Suprapubic skin (tissue), 4 donors: ENCODE measurements at places on chromosomes 3 and 15. TPM values are rescaled to one million over a fixed set of nuclear protein-coding genes. Genes with fewer than 3 reads are reported as not detected.

DNA sequence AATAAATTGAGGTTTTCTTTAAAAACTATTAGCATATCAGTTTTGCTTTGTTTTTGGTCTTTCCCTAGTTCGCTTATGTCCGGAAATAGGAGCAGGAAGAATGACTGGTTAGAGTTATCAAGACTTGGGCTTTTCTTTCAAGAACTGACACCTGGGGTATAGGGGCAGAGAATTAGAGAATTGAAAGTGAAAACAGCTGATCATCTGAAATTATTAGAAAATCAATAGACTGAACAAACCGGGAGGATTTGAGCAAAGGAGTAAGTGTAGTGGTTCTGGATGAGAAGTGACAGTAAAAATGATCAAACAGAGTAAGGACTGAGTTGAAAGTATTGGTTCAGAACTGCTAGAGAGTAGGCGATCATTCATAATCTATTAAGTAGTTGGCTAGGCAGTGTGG, 6.0 kb downstream of the MINDY2 start:
- DNase-seq = no peak
- H3K4me1 ChIP-seq = peaks cover 29% of the 10 kb centered on the region
- no peak overlapping the region for H3K27ac ChIP-seq
- no peak overlapping the region for H3K4me3 ChIP-seq

Gene LRRC2
- total RNA-seq = 0.83 TPM

GRCh38 chr3:45972534-45973402, 22.9 kb downstream of the FYCO1 start:
- no peak overlapping the region for H3K27ac ChIP-seq
- peaks cover 14% of the 10 kb centered on the region for H3K4me1 ChIP-seq
- H3K27me3 ChIP-seq = no peaks in the 10 kb centered on the region

Gene SOX2
- 0.21 TPM for total RNA-seq

GRCh38 chr3:98890965-98891910, 10.3 kb downstream of the DCBLD2 start:
- no peak overlapping the region for H3K27ac ChIP-seq
- H3K4me1 ChIP-seq = peaks cover 13% of the 10 kb centered on the region
- H3K4me3 ChIP-seq = no peak overlapping the region
- H3K27me3 ChIP-seq = no peaks in the 10 kb centered on the region
- no peaks in the 10 kb centered on the region for H3K36me3 ChIP-seq

GRCh38 chr3:14126017-14126886, 1.4 kb downstream of the TMEM43 start:
- H3K36me3 ChIP-seq = peaks cover 31% of the 10 kb centered on the region
- H3K27ac ChIP-seq = peak overlapping the region; percentile 100
- peaks cover 52% of the 10 kb centered on the region for H3K4me1 ChIP-seq

DNA sequence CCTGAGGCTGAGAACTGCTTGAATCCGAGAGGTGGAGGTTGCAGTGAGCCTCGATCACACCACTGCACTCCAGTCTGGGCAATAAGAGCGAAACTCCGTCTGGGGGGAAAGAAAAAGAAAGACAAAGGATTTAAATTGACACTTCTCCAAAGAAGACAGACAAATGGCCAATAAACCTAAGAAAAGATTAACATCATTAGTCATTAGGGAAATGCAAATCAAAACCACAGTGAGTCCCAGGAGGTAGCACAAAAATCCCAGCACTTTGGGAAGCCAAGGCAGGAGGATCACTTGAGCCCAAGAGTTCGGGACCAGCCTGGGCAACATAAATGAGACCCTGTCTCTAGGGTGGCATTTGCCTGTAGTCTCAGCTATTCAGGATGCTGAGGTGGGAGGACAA, 12.6 kb downstream of the CLPX start:
- peaks cover 84% of the 10 kb centered on the region for H3K36me3 ChIP-seq
- H3K4me3 ChIP-seq = no peak overlapping the region
- no peak overlapping the region for H3K27ac ChIP-seq
- H3K27me3 ChIP-seq = no peaks in the 10 kb centered on the region

GRCh38 chr3:99662838-99663570, 24.6 kb downstream of the COL8A1 start:
- no peaks in the 10 kb centered on the region for H3K36me3 ChIP-seq
- peaks cover 11% of the 10 kb centered on the region for H3K4me1 ChIP-seq
- H3K27ac ChIP-seq = no peak overlapping the region
- DNase-seq = no peak
